ENCODE measurements at places on chromosomes 13 and 19.

DNA sequence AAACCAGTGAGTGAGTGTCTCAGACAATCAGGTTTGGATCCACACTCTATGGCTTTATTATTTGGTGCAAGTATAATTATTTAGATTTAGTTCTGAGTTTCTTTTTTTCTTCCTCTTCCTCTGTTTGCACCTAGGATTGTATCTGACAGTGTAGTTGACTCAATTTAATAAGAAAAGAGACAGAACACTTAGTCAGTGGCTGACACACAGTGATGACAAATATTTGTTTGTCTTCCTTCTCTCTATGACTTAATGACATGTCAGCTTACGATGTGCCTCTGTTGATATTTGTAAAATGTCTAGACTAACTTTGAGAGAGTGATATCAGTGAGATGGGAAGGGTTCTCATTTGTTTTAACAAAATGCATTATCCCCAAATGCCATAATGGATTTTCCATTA is 129.5 kb upstream of the SLC10A2 start:
- no peak overlapping the region for H3K4me3 ChIP-seq
- no peak overlapping the region for H3K27ac ChIP-seq
- no peaks in the 10 kb centered on the region for H3K27me3 ChIP-seq
- no peaks in the 10 kb centered on the region for H3K4me1 ChIP-seq
- H3K36me3 ChIP-seq = no peaks in the 10 kb centered on the region

- peak; percentile 79 for DNase-seq
- peaks cover 8% of the 10 kb centered on the region for H3K27me3 ChIP-seq
- H3K27ac ChIP-seq = peak overlapping the region; percentile 41
- peaks cover 17% of the 10 kb centered on the region for H3K4me1 ChIP-seq
- peaks cover 16% of the 10 kb centered on the region for H3K36me3 ChIP-seq
- H3K4me3 ChIP-seq = peak overlapping the region; percentile 96
Measured at GRCh38 chr19:11737964-11738745, 591 bp downstream of the ZNF823 start.

GRCh38 chr13:52815330-52815729 is 33.1 kb downstream of the PCDH8 start:
- H3K4me1 ChIP-seq = no peaks in the 10 kb centered on the region
- DNase-seq = no peak
- no peak overlapping the region for H3K27ac ChIP-seq
- no peaks in the 10 kb centered on the region for H3K36me3 ChIP-seq
- H3K27me3 ChIP-seq = peaks cover 1% of the 10 kb centered on the region

- no peaks in the 10 kb centered on the region for H3K27me3 ChIP-seq
- DNase-seq = no peak
- no peaks in the 10 kb centered on the region for H3K36me3 ChIP-seq
- H3K4me3 ChIP-seq = no peak overlapping the region
- H3K4me1 ChIP-seq = no peaks in the 10 kb centered on the region
- H3K27ac ChIP-seq = no peak overlapping the region
Measured at GRCh38 chr13:93248627-93249047, 22.0 kb downstream of the GPC6 start.

DNA sequence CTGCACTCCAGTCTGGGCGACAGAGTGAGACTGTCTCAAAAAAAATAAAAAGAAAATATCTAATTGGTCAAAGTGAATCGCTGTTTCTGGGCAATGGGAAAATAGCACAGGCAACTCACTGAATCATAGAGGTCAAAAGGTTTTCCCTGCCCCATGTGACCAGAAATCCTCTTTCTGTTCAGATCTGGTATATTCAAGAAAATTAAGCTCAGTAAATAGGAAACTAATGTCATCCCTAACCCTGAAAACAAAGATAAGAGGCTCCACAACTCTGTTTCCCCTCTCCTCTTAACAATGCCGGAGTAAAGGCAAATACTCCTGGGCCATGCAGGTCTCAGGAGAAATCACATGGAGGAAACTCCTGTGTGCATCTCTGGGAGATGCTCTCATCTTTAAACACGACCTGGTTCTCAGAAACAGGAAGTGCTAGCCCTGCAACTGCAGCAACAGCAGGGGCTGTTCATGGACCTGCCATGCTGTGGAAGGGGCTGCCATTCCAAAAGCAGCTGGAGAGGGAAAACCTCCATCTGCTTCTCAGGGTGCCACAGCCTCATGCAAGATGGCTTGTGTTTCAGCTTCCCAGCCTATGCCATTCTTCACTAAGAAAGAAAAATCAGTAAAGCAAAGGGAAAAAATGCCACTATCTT is 47.5 kb upstream of the SLC7A9 start:
- H3K27me3 ChIP-seq = no peaks in the 10 kb centered on the region
- H3K4me1 ChIP-seq = peaks cover 10% of the 10 kb centered on the region
- DNase-seq = no peak
- peaks cover 3% of the 10 kb centered on the region for H3K36me3 ChIP-seq
- no peak overlapping the region for H3K27ac ChIP-seq

DNA sequence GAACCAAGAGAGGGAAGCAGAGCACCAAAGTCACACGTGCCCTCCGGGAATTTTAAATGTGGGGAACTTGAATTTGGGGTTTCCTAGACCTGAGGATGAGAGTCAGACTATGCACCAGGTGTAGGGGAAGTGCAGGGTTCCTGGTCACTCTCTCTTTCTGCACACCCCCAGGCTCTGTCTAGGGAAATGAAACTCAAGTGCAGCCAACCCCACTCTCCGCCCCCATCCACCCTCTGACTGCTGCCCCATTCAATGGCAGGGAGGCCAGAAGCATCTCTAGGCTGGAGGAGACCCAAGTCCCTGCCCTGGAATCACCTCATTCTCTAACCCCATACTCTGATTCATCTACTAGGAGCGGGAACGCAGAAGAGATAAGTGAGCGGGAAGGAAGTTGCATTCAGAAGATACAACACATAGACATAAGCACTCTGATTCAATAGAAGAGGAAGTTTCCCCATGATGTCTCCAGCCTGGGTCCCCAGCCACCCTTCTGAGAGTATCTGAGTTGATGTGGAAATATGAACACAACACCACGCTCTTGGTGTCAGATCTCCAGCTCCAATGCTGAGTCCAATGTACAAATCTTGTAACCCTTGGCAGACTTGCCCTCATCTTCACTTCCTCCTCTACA is 4.7 kb upstream of the SIGLEC14 start:
- H3K4me1 ChIP-seq = no peaks in the 10 kb centered on the region
- H3K36me3 ChIP-seq = no peaks in the 10 kb centered on the region
- H3K4me3 ChIP-seq = no peak overlapping the region
- DNase-seq = no peak

DNA sequence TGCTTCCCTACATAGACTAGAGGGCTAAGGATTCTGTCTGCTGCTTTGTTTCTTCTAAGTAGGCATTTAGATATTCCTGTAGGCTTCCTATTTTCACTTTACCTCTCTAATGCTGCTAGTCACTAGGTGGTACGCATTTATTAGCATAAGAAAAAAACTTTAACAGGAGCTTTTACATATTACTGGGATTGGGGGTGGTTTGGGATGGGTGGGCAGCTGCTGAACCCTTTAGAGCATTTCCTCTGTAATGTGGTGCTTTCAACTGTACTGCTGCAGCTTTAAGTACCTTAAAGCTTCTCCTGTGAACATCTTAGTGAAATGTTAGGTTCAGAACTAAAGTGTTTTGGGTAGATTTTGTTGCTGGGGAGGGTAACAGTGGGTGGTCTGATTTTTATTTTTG is 92.6 kb downstream of the ZNF486 start:
- H3K27ac ChIP-seq = no peak overlapping the region
- H3K4me3 ChIP-seq = no peak overlapping the region
- H3K27me3 ChIP-seq = no peaks in the 10 kb centered on the region
- H3K36me3 ChIP-seq = no peaks in the 10 kb centered on the region
- H3K4me1 ChIP-seq = no peaks in the 10 kb centered on the region

GRCh38 chr19:6271721-6272410 is 7.9 kb downstream of the MLLT1 start:
- H3K36me3 ChIP-seq = peaks cover 22% of the 10 kb centered on the region
- no peak for DNase-seq
- no peak overlapping the region for H3K4me3 ChIP-seq
- no peaks in the 10 kb centered on the region for H3K27me3 ChIP-seq

- no peaks in the 10 kb centered on the region for H3K36me3 ChIP-seq
- H3K27ac ChIP-seq = no peak overlapping the region
- DNase-seq = no peak
- H3K4me1 ChIP-seq = no peaks in the 10 kb centered on the region
Measured at GRCh38 chr13:53060840-53061490, 32.4 kb downstream of the OLFM4 start.

GRCh38 chr19:7701654-7702457 is at the start of gene FCER2:
TSS of gene FCER2 (minus strand) at chr19:7702131. CDS start at chr19:7699760, 2,371 bp downstream.
- no peak within 1 kb of the TSS for H3K27ac ChIP-seq
- H3K4me1 ChIP-seq = peaks cover 20% of the 10 kb centered on the region
- no peak within 1 kb of the TSS for H3K4me3 ChIP-seq
- no peak for DNase-seq
- no peaks in the 10 kb centered on the region for H3K36me3 ChIP-seq

- DNase-seq = no peak
- no peak overlapping the region for H3K27ac ChIP-seq
- H3K4me3 ChIP-seq = no peak overlapping the region
- H3K4me1 ChIP-seq = peaks cover 6% of the 10 kb centered on the region
- peaks cover 44% of the 10 kb centered on the region for H3K27me3 ChIP-seq
- H3K36me3 ChIP-seq = no peaks in the 10 kb centered on the region
Measured at GRCh38 chr19:15195371-15196334, 5.1 kb downstream of the NOTCH3 start.

DNA sequence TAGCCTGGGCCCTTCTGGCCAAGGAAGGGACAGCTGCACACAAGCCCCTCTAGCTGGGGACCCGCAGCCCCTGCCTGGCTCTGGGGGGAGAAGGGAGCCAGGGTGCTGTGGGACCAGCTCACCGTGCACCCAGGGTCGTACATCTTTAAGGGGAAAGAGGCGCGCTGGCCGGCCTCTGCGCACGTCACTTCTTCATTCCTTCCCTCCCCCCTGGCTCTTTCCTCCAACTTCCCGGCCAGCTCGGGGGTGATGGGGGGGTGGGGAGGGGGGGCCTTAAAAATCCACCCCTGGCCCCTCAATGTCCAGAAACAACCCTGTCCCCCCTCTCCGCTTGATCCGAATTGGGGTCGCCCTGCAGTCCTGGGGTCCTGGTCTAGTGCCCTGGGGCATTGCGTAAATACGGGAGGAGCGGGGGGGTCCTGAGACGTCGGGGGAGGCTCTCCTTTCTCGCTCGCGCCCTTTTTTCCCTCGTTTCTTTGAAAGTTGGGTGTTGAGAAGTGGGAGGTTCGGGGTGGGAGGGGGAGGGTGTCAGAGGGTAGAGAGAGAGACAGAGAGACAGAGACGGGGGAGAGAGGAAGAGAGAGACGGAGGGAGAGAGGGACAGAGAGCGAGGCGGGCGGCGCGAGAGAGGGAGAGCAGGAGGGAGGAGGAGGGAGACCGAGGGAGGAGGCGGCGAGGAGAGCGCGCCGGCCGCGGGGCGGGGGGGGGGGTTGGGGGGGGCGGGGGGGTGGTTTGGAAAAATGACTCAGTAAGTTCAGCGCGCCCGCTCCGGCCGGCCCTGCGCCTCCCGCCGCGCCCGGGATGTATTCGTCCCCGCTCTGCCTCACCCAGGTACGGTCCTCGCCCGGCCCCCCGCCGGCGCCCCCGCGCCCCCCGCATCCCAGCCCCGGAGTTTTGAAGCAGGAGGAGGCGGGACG is at the start of gene NFIC:
Gene NFIC, plus strand, starts transcription at position 748 of the 917 bp plus-strand sequence. Its CDS starts 54 bp downstream, at position 802.
- peak within 1 kb of the TSS; percentile 73 for H3K4me3 ChIP-seq
- H3K36me3 ChIP-seq = no peaks in the 10 kb centered on the region
- peaks cover 46% of the 10 kb centered on the region for H3K27me3 ChIP-seq
- H3K4me1 ChIP-seq = peaks cover 26% of the 10 kb centered on the region
- H3K27ac ChIP-seq = peak within 1 kb of the TSS; percentile 81

DNA sequence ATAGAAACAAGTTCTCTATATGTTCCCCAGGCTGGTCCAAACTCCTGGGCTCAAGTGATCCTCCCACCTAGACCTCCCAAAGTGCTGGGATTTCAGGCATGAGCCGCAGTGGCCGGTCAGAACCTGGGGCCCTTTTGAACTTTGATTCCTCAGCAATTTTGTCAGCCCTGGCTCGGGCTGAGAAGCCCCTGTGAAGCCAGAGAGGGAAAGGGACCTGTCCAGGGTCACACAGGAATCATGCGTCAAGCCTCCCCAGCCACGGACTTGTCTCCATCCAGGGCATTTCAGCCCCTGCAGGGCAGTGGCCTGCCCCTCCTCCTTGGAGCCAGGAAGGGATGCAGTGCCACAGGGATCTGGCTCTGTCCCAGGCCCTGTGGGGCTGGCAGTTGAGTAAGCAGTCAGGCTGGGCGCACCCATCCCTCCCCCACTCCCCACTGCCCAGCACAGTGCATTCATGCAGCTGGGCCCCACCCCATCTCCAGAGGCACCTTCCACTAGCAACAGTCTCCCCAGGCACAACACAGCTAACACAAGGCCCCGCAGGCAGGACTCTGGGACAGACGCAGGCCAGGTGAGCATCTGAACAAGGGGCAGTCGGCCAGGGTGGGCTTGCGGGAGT is at the start of gene CAPS:
Gene CAPS, plus strand, starts transcription at position 516 of the 619 bp plus-strand sequence. CDS start 153 bp downstream, outside the sequence.
- no peaks in the 10 kb centered on the region for H3K4me1 ChIP-seq
- DNase-seq = no peak
- H3K27ac ChIP-seq = no peak within 1 kb of the TSS
- no peak within 1 kb of the TSS for H3K4me3 ChIP-seq
- H3K36me3 ChIP-seq = peaks cover 21% of the 10 kb centered on the region

DNA sequence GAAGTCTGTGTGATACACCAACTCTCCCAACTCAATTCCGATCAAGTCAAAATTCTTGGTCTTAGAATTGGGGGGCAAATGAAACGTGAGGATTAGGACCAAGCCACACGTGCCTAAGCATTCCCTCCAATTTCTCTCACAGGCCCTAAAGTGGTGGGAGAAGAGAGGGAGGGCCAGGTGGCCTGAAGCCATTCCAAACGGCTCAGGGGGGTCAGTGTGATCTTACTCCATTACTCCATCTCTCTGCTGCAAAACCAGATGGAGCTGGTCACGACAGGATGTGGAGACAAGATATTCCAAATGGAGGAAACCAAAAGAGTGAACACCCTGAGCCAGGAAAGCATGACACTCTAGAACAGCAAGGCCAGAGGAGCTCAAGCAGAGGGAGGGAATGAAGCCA is 195.4 kb downstream of the FOXO1 start:
- H3K36me3 ChIP-seq = no peaks in the 10 kb centered on the region
- no peak overlapping the region for H3K4me3 ChIP-seq
- H3K4me1 ChIP-seq = no peaks in the 10 kb centered on the region
- H3K27ac ChIP-seq = no peak overlapping the region

- no peaks in the 10 kb centered on the region for H3K36me3 ChIP-seq
- H3K27ac ChIP-seq = no peak overlapping the region
- H3K4me3 ChIP-seq = no peak overlapping the region
- DNase-seq = no peak
- H3K27me3 ChIP-seq = peaks cover 14% of the 10 kb centered on the region
Measured at GRCh38 chr13:98409281-98409680, 167.6 kb downstream of the STK24 start.

Data from activated CD4-positive, alpha-beta T cell treated with anti-CD3 and anti-CD28 coated beads, Interleukin-2, amount 10 ng/mL, durations not matched to agents 24 days and 14 days (primary cell).